ENCODE measurements at places on chromosomes 1 and 21. TPM values are rescaled to one million over a fixed set of nuclear protein-coding genes. Genes with fewer than 3 reads are reported as not detected.

TCEA3 gene
- 0.38 TPM for total RNA-seq

LCE3E gene
- total RNA-seq: not detected

PTGFR gene
- not detected for total RNA-seq

TIAM1 gene
- 0.88 TPM for total RNA-seq

NLRP3 gene
- total RNA-seq: not detected

DUSP12 gene
- total RNA-seq: 44.0 TPM

B3GALT2 gene
- total RNA-seq: not detected

FAM43B gene
- 4.2 TPM for total RNA-seq

CCDC190 gene
- not detected for total RNA-seq

PTAFR gene
- 0.16 TPM for total RNA-seq

SEMA6C gene
- 2.2 TPM for total RNA-seq

FRRS1 gene
- total RNA-seq: 2.2 TPM

RNU1-2 gene
- not detected for total RNA-seq

UTS2 gene
- total RNA-seq: not detected

TACSTD2 gene
- not detected for total RNA-seq

HNRNPU gene
- total RNA-seq: 471 TPM

LCE1E gene
- total RNA-seq: not detected

KLF17 gene
- total RNA-seq: 0.43 TPM

CHRNB2 gene
- total RNA-seq: 0.47 TPM

UFC1 gene
- total RNA-seq: 123 TPM

C1orf87 gene
- total RNA-seq: not detected

IGSF3 gene
- total RNA-seq: 17.9 TPM

APOBEC4 gene
- not detected for total RNA-seq

RORC gene
- total RNA-seq: not detected

CYP4Z1 gene
- total RNA-seq: not detected

RAB7B gene
- 1.1 TPM for total RNA-seq

VWA1 gene
- 15.1 TPM for total RNA-seq

YRDC gene
- total RNA-seq: 18.4 TPM

NFIA gene
- 9.8 TPM for total RNA-seq

CD53 gene
- total RNA-seq: not detected

PIK3C2B gene
- total RNA-seq: 8.0 TPM

FCRL2 gene
- total RNA-seq: not detected

OR6K3 gene
- total RNA-seq: not detected

TSTD1 gene
- 0.44 TPM for total RNA-seq

ST6GALNAC5 gene
- 0.22 TPM for total RNA-seq

IGSF9 gene
- 0.25 TPM for total RNA-seq

PM20D1 gene
- total RNA-seq: not detected
